ENCODE measurements at places on chromosomes 2 and 18.

DNA sequence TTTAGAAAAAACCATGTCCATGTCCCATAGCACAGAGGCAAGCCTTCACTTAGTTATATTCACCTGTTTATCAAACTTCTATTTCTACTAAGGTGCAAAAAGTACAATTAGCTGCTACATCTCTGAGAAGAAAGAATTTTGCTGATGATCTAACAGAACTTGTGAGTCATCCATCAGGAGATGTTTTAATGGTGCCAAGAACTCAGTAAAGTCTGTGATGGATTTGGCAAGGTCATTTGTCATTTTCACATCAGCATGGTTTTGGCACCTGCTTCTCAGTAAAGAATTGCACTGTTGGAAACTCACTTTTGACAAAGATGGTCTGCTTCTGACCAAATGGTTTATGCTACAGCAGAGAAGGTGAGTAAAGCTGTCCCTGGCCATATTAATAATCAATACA lies 195.7 kb upstream of the TMEFF2 start:
- H3K27me3 ChIP-seq, result no peaks in the 10 kb centered on the region
- no peaks in the 10 kb centered on the region for H3K36me3 ChIP-seq
- no peak overlapping the region for H3K4me3 ChIP-seq
- DNase-seq, result no peak

- H3K4me3 ChIP-seq, result no peak overlapping the region
- no peak overlapping the region for H3K27ac ChIP-seq
- no peak for DNase-seq
- H3K27me3 ChIP-seq, result peaks cover 7% of the 10 kb centered on the region
- no peaks in the 10 kb centered on the region for H3K36me3 ChIP-seq
Measured at GRCh38 chr2:9097239-9097638, 93.8 kb upstream of the MBOAT2 start.

DNA sequence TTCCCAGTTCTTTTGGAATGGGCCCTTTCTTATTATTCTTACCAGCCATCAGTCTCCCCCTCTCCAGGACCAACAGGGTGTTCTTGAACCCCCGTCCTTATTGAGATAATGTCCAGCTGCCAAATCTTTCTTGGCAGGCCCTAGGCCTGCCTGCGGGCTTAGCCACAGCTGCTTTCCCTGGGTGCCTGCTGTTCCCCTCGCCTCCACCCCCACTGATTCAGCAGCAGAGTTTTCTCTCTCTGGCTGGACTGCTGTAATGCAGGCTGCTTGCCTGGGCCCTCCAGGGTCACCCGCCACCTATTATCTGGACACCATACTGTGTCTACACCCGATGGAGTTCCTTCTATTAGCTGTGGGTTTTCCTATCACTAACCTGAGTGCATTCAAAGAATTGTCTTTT lies 395.4 kb upstream of the ATP5MC3 start:
- no peak overlapping the region for H3K4me3 ChIP-seq
- no peak for DNase-seq
- peaks cover 5% of the 10 kb centered on the region for H3K27me3 ChIP-seq
- no peaks in the 10 kb centered on the region for H3K36me3 ChIP-seq
- H3K27ac ChIP-seq, result no peak overlapping the region

DNA sequence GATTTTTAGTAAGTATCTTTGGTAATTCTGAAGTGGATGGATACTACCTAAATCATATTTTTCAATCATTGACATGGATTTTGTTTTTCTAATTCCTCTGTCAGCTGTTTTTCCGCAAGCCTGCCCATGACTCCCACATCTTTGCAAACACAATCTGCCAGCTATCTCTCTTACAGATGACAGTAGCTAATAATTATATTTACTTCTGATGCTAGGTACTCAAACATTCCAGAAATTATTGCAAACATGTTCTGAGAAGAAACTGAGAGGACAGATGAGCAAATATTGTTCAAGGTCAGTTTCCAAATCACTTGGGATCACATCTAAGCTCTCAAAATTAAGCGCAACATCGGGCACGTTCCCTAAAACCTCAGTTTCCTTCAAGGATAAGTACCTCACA lies 270.0 kb upstream of the CDH19 start:
- no peaks in the 10 kb centered on the region for H3K4me1 ChIP-seq
- no peaks in the 10 kb centered on the region for H3K27me3 ChIP-seq
- H3K4me3 ChIP-seq, result no peak overlapping the region
- no peak for DNase-seq

DNA sequence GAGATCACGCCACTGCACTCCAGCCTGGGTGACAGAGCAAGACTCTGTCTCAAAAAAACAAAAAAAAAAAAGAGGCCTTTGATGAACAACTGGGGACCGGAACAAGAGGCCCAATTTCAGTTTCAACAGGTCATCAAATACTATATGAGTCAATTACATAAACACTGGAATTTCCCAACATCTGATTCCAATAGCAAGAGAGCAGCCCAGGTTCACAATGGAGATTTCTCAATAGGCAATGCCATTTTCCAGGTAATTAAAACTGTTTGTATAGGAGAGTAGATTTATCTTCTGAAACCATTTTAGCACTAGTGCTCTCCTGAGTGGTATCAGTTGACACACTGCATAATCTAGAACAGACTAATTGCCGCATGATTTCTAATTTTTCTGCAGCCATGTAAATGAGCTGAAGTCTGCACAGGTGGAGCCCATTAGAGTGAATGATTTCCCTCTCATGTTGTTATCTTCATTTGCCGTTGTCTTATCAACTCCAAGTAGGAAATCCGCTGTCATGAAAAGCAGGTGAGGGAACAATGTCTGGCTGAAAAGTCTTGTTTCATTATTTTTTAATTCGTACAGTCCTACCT lies 264.1 kb upstream of the MEIS1 start:
- H3K4me3 ChIP-seq, result no peak overlapping the region
- no peak overlapping the region for H3K27ac ChIP-seq
- H3K36me3 ChIP-seq, result no peaks in the 10 kb centered on the region
- H3K4me1 ChIP-seq, result no peaks in the 10 kb centered on the region
- DNase-seq, result no peak

DNA sequence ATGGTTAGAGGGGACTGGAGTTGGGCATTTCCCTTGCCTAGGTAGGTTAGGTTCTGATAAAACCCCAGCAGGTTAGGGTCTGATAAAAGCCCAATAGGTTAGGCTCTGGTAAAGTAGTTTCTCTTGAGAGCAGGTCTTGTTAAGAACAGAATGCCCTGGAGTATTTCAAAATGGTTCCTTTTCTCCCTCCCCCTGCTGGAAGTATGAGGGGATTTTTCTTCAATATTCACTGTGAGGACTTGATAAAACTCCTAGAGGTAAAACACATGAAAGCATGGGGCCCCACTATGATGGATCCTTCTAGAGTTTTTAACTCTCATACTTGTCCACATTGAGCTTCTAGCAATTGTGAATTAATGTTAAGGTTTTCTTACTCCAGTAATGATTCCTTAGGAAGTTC lies 27.6 kb downstream of the ANKAR start:
- H3K4me3 ChIP-seq, result no peak overlapping the region
- H3K36me3 ChIP-seq, result peaks cover 6% of the 10 kb centered on the region
- H3K27me3 ChIP-seq, result no peaks in the 10 kb centered on the region

DNA sequence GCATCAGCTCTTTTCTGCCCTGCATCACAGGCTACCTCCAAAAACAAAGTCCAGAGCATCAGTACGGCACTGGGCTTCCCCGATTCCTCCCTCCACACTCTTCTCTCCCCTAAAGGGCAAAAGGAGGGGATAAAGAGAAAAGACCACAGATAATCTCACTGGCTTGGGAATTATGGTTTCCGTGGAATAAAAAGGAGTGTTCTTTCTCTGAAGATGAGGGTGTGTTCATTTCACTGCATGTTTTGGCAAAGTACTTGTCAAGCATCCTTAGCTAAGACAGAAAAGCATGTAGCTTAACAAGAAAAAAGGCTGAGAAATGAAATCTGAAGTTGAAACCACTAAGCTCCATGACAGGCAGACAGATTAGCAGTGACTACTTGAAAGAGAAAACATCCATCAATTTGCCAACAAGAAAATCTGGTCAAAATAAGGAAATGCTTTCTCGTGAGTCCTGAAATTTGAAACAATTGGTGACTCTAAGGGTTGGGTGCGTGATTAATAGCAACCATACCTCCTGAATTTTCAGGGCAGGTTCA lies 20.6 kb upstream of the DSG3 start:
- H3K27me3 ChIP-seq, result no peaks in the 10 kb centered on the region
- no peak overlapping the region for H3K4me3 ChIP-seq
- H3K27ac ChIP-seq, result no peak overlapping the region
- DNase-seq, result no peak

DNA sequence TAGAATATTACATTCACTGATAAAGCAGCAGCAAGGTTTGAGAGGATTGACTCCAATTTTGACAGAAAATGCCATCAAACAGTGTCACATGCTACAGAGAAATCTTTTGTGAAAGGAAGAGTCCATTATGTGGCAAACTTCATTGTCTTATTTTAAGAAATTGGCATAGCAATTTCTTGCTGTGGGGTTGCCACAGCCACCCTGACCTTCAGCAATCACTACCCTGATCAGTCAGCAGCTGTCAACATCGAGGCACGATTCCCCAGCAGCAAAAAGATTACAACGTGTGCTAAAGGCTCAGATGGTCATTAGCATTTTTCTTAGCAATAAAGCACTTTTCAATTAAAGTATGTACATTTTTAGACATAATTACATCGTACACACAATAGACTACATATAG lies 74.7 kb downstream of the PRKCE start:
- H3K4me1 ChIP-seq, result no peaks in the 10 kb centered on the region
- H3K36me3 ChIP-seq, result no peaks in the 10 kb centered on the region
- no peak overlapping the region for H3K27ac ChIP-seq

- no peaks in the 10 kb centered on the region for H3K27me3 ChIP-seq
- no peak overlapping the region for H3K27ac ChIP-seq
- no peak overlapping the region for H3K4me3 ChIP-seq
- H3K36me3 ChIP-seq, result no peaks in the 10 kb centered on the region
- no peak for DNase-seq
Measured at GRCh38 chr18:56661360-56662062, 10.4 kb downstream of the WDR7 start.

- no peak overlapping the region for H3K4me3 ChIP-seq
- no peaks in the 10 kb centered on the region for H3K4me1 ChIP-seq
- H3K36me3 ChIP-seq, result no peaks in the 10 kb centered on the region
- H3K27me3 ChIP-seq, result no peaks in the 10 kb centered on the region
- DNase-seq, result no peak
Measured at GRCh38 chr2:4745056-4745991, 946.9 kb upstream of the SOX11 start.

DNA sequence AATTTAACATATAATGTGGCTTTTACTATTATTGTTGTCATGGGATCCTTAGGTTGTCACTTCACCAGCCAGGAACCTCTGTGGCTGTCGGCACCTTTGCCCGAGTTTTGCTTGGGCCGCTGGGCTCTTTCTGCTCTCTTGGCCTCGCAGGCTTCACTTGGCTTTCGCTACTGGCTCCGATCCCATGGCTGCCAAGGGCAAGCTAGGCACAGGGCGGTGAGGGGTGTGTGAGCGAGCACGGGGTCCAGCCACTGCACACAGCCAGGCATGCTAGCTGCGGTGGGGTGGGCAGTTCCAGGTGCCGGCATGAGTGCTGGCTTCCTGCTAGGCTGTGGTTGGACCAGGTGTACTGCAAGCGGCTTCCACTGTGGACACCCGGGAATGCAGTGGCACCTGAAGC lies 23.4 kb upstream of the RAPGEF4 start:
- H3K4me3 ChIP-seq, result no peak overlapping the region
- H3K27me3 ChIP-seq, result no peaks in the 10 kb centered on the region
- DNase-seq, result no peak
- no peaks in the 10 kb centered on the region for H3K4me1 ChIP-seq

DNA sequence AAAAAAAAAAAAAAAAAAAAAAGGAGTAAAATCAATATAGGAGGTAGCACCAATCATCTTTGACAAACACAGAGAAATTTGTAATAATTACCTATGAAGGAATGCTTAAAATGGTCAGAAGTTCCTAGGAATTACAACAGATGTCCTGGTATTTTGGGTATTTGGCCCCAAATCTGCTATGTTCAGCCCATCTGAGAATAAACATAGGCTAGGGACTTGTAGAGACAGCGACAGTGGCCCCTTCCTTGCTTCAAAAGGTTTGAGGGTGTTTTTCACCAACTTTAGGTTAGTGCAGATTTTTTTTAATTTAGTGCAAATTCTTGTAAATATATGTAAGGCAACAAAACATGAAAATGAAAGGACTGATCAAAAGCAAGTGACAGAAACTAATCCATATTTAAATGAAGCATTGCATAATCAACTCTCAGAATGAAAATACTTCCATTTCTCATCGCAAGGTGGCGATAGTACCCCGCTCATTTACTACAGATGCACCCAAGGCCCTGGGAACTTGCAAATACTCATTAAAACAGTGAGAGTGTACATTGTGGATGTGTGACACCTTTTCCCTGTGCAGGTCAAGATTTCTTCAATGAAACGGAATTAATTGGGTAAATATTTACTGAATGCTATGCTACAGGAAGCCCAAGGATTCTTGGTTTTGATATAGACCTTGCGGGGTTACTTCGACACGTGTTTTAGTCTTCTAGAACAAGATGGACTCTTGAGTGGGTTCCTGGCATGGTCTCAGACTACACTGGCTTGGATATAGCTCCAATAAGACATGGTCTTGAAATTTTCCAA lies 44.6 kb downstream of the FAM124B start:
- no peak overlapping the region for H3K4me3 ChIP-seq
- H3K36me3 ChIP-seq, result no peaks in the 10 kb centered on the region
